ENCODE measurements at places on chromosomes 3 and 15. TPM values are rescaled to one million over a fixed set of nuclear protein-coding genes. Genes with fewer than 3 reads are reported as not detected.

Gene PLSCR2
- polyA plus RNA-seq: 0.79 TPM

Gene OXTR
- 2.2 TPM for polyA plus RNA-seq

Gene FBXO40
- polyA plus RNA-seq: not detected

Gene FBXL22
- polyA plus RNA-seq: 6.3 TPM

DNA sequence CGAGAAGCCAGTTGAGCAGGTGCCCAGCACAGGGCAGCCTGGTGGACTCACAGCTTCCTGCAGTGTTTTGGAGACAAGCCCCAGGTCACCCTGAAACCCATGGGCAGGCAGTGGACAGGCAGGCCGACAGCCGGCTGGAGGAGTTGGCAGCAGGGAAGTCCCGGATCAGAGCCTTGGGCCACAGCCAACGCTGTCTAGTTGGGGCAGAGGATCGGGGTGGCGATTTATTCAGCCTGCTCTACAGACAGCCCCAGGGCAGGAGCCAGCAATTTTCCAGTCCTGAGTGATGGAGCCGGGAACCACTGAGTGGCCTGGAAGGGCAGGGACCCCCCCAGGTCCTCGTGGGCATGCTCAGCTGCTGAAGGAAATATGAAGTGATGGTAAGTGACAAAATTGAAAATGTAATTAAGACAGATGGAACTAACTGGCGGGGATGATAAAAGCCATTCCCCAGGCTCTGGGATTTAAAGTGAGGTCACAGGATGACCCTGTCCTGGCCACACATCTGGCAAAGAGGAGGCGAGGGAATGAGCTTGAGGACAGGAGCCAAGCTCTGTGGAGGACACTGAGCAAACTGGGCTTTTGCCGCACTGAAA, 34.4 kb upstream of the TBC1D21 start:
- no peak overlapping the region for H3K4me3 ChIP-seq
- H3K4me1 ChIP-seq: no peaks in the 10 kb centered on the region
- H3K27me3 ChIP-seq: peaks cover 55% of the 10 kb centered on the region
- no peak overlapping the region for H3K27ac ChIP-seq
- no peaks in the 10 kb centered on the region for H3K36me3 ChIP-seq

GRCh38 chr3:7506606-7507180, 645.8 kb downstream of the GRM7 start:
- H3K4me1 ChIP-seq: no peaks in the 10 kb centered on the region
- no peak for DNase-seq
- no peak overlapping the region for H3K27ac ChIP-seq

- H3K4me3 ChIP-seq: no peak overlapping the region
- H3K27ac ChIP-seq: no peak overlapping the region
- no peaks in the 10 kb centered on the region for H3K4me1 ChIP-seq
- no peaks in the 10 kb centered on the region for H3K36me3 ChIP-seq
Observed at GRCh38 chr15:46622851-46623250, 988.0 kb downstream of the SQOR start.

DNA sequence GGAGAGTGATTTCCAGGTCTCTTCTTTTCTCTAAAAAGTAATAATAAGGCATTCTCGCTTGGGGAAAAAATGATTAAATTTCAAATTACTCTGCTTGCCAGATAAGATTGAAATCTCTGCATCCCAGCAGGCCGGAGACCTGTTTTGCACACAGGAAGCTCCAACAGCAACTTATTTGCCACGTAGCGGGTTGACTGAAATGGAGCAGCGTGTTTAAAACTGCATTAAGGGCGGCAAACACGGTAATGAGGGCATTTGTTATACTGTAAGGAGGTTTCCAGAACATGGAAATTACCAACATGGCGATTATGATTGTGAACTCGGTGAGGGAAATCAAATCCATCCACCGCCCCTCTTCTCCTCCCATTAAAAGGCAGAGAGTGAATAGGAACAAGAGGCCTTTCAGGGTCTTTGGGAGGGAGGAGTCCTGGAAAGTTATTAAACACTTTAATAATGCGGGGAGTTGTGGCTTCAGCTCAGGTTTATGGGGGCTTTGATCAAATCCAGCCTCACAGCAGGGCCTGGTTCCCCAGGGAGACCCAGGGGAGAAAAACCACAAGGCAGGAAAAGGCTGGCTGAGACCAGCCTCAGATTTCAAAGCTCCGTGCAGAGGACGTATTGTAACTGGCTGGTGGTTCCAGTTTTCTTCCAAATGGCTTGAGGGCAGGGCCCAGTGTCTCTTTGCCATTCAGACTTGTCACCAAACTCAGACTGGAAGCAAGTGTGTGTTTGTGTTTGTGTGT, 242.3 kb downstream of the TLE3 start:
- no peaks in the 10 kb centered on the region for H3K27me3 ChIP-seq
- H3K36me3 ChIP-seq: no peaks in the 10 kb centered on the region
- no peaks in the 10 kb centered on the region for H3K4me1 ChIP-seq
- no peak overlapping the region for H3K27ac ChIP-seq
- H3K4me3 ChIP-seq: no peak overlapping the region
- no peak for DNase-seq

- no peak overlapping the region for H3K4me3 ChIP-seq
- no peaks in the 10 kb centered on the region for H3K27me3 ChIP-seq
- no peaks in the 10 kb centered on the region for H3K4me1 ChIP-seq
- DNase-seq: no peak
Observed at GRCh38 chr3:98766924-98767323, 3.8 kb downstream of the ST3GAL6 start.

- no peaks in the 10 kb centered on the region for H3K4me1 ChIP-seq
- H3K27me3 ChIP-seq: no peaks in the 10 kb centered on the region
- H3K4me3 ChIP-seq: no peak overlapping the region
- no peak overlapping the region for H3K27ac ChIP-seq
Observed at GRCh38 chr3:42123012-42123581, 31.9 kb downstream of the TRAK1 start.

DNA sequence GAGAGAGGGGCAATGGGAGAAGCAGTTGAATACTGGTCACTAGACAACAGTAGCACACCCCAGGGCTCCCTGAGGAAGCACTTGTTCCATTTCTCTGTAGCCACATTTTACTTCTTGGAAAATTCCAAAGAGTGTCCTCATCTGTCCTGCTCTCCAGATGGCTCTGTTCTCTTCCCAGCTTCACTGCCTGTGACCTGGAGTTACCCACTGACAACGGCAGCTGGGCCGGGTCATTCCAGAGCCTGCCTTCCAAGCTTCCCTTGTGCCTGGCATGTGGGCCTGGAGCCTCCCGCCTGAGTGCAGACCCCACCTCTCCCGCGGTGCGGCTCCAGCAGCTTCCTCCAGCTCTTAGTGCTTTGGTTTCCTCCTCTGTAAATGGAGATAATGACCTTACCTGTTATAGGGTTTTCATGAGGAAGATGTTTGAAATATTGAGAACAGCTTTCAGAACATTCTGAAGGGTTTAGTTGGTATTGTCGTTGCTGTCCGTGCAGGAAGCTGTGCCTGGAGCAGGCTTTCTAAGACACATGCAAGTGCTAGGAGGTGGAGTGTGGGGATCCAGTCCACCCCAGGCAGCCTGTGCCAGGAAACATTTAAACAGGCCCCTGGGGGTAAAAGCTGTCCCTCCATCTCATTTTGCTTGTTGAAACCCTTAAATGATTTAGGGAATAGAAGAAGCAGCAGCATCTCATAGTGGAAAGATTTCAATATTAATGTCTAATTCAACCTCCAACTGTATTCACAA, 24.8 kb downstream of the EFCC1 start:
- no peaks in the 10 kb centered on the region for H3K36me3 ChIP-seq
- peaks cover 21% of the 10 kb centered on the region for H3K27me3 ChIP-seq
- peaks cover 7% of the 10 kb centered on the region for H3K4me1 ChIP-seq
- no peak overlapping the region for H3K4me3 ChIP-seq

- DNase-seq: no peak
- no peaks in the 10 kb centered on the region for H3K27me3 ChIP-seq
- no peaks in the 10 kb centered on the region for H3K36me3 ChIP-seq
- no peak overlapping the region for H3K4me3 ChIP-seq
- H3K4me1 ChIP-seq: no peaks in the 10 kb centered on the region
Observed at GRCh38 chr15:47609693-47610092, 107.6 kb upstream of the SEMA6D start.

Measured in large intestine (tissue), 12 donors.